ENCODE measurements at places on chromosomes 5 and 9.

DNA sequence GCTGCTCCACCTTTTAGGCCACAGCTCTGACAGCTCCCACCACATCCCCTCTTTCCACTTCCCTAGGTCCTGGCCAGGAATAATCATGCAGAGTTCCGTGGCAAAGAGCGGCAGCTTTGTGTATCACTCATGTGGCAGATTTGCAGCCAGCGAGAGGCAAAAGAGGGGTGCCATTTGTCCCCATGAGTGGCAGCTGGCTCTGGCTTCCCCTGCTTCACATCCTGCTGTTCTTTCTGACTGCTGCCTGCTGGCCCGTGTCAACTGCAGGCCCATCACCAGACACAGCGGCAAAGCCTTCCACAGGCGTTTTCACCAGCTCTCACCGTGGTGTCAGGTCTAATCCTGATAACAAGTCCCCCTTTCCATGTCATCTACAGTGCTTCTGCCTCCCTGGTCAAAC is 430.6 kb upstream of the DAP start:
- no peak for DNase-seq

DNA sequence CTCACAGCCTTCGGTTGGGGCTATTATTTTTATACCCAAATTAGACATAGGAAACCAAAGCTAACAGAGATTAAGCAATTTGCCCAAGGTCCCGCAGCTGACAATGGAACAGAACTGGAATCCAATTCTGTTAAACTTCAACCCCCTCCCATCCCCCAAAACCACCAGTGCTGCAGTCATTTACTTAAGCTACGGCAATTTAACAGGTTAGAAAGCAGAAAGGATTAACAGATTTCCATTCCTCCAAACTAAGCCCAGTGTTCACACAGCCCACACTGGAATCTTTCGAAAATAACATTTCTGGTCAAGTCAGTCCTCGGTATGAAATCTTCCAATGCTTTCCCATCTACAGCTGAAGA is 1023.1 kb upstream of the DMAC1 start:
- no peak for DNase-seq

DNA sequence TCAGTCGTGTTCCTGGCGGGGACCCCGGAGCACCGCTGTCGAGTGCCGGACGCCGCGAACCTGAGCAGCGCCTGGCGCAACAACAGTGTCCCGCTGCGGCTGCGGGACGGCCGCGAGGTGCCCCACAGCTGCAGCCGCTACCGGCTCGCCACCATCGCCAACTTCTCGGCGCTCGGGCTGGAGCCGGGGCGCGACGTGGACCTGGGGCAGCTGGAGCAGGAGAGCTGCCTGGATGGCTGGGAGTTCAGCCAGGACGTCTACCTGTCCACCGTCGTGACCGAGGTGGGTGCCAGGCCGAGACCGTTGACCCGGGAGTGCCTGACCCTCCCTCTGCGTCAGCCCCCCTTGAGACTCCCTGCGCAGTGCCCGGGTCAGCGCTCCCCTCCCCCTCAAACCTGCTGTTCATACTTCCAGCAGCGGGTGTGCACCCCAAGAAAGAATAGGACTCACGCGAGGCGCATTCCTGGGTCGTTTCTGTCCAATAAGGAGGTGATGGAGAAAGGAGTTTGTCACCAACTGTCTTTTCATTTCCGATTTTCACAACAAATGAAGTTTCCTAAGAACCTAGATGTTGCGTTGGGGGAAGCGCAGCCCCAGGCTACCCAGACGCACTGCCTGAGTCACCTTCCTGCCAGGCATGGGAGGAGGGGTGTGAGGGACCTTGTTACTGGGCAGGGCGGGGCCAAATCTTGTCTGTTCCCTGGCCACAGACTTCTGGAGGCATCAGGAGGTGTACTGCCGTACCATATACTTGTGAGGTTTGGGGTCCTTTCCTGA is 722 bp downstream of the SLC22A4 start:
- DNase-seq = peak; percentile 37

DNA sequence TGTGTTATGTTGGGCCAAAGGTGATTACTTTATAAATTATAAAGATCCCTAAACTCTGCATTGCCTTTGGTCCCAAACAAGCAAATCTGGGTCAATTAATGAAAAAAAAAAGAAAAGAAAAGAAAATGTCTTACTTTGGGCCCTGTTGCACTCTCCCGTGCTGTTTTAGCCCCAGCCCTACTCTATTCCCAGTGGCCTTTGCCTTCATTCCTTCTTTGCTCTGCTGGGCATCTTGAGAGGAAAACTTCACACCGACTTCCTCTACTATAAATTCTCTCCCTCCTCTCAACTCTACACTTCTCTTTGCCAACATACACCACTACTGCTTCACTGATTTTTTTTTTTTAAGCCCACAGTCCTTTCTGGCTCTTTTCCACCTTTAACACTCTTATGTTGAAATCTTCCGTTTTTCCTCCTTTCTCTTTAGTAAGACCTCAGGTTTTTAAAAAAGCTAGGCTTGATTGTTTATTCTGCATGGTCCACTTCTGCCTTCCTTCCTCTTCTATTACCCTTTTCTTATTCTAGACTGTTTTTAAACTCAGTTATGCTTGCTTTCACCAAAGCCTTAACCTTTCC is 4.5 kb upstream of the MSMP start:
- no peak for DNase-seq

GRCh38 chr5:153987301-153987700 is 51.4 kb downstream of the FAM114A2 start:
- no peak for DNase-seq

GRCh38 chr9:99531313-99531712 is 290.4 kb upstream of the NR4A3 start:
- DNase-seq = no peak

DNA sequence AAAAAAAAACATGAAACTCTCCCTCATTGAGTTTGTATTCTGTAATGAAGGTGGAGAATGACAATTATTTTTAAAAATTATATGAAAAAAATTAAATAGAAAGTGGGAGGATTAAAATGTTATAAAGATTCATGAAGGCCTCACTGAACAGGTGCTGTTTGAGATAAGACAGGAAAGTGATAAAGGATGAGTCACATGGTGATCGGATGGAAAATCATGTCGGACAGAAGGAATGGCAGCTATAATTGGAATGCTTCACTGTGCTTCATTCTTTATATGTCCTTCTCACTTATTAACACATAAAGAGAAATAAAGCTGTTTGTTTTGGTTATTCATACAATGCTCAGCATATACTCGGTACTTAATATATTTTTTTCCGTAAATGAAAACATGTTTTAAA is 464.5 kb upstream of the RGMB start:
- no peak for DNase-seq

GRCh38 chr5:143244000-143244736 is 159.3 kb downstream of the NR3C1 start:
- DNase-seq = peak; percentile 98

- peak; percentile 85 for DNase-seq
Observed at GRCh38 chr5:151093476-151093889, 12.6 kb upstream of the TNIP1 start.

GRCh38 chr5:33439905-33440481 is 772 bp upstream of the TARS1 start:
- no peak for DNase-seq

DNA sequence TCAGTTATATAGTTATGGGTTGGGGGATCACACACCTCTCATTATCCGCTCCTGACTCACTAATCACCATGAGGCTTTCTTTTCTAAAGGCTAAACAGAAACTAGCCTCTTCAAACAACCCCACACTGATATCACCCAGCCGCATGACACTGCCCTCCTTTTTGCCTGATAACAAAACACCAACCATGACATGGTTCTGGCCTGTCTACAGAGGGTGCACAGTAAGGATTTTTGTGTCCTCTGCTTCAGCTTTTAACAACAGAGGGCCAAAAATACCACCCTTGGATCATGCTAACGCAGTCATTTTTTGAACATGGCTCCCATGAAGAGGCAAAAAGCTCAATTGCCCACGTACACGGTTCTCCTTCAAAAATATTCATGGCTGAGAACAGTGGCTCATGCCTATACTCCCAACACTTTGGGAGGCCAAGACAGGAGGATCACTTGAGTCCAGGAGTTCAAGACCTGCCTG is 4.0 kb downstream of the CMBL start:
- no peak for DNase-seq

DNA sequence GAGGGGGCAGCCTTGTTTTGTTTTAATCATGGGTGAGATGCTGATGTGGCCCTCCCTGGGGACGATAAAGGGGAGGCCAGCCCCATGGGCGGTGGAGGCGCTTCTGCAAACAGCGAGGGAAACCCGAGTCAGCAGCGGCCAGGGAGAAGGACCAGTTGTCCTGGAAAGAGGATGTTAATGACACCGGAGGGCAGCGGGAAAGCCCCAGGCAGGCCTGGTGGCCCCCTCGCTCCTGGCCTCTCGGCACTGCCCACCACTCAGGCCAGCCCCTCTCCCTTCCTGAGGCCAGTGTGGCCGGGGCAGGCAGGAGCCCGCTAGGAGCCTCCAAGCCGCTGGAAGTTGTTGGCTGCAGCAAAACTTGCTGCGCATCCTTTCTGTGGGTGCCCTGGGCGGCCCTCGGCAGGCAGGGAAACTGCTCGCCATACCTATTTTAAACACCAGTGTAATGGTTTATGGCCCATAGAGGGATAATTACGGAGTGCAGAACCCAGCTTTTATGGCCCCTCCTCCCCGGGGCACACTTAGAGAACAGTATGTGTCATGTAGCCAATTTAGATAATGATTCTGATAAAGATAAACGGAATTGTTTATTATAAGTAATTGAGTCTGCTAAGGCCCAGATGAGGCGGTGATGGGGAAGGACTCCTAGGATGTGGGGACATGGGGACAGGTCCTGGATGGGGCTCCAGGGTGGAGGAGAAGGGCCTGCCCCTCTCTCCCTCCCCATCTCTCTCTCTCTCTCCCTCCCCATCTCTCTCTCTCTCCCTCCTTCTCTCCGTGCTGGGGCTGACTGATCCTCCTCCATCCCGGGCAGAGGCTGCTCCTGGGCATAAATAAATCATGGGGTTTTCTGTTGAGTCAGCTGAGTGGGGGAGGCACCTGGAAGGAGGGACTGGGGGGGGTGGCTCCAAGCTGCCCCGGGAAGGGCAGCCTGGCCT is 36.9 kb downstream of the LMX1B start:
- DNase-seq = no peak

DNA sequence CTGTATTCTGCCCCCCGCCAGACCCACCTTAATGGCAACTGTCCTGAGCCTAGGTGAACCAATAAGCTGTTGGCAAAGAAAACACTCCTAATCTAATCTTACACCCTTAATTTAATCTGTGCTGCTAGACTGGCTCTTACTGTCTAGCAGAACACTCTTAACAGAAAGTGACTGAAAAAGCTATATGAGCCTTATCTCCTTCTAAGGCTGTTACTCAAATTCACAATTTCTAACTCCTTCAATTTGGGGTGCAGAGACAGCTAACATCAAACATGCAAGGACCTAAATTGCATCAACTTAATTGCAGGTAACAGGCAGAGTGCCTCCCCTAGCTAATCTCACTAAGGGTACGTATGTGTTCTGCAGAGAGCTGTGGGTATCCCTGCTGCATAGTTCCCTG is 49.5 kb upstream of the MAP1B start:
- no peak for DNase-seq

- no peak for DNase-seq
Observed at GRCh38 chr5:65880496-65881072, 45.8 kb upstream of the ERBIN start.

DNA sequence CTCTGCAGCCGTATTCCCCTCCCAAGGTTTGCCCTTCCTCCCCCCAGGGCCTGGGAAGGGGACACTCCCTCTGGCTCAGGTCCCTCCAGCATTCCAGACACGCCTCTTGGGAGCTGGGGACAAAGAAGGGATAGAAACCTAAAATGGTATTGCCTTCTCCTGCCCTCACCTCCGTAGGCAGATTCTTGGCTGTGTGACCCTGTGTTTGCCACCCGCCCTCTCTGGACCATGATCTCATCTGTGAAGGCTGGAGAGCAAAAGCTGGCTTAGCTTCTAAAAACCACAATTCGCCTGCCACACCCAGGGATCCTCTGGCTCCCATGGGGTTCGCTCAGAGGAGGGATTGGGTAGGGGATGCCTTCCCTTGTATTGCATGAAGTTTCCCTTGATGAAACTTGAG is 7.7 kb downstream of the AQP3 start:
- DNase-seq = no peak

- DNase-seq = no peak
Observed at GRCh38 chr5:133844836-133845235, 123.6 kb downstream of the C5orf15 start.

DNA sequence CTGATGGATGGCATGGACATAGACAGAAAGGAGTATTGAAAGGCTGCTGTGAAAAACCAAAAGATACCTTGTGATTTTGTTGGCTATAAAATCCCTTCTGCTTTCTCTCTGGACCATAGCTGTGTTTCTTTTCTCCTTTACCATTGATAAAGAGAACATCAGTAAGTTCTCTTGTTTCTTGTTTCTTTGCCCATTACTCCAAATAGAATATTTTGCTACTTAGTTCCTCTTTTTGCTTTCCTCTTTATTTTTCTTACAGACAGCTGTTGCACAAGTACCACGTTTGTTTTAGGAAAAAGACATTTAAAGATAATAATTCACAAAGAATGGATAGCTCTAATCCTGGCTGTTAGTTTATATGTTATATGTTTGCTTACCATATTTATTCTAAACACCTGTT is 1129.2 kb downstream of the DTWD2 start:
- no peak for DNase-seq

GRCh38 chr9:111284703-111285102 is 45.3 kb downstream of the OR2K2 start:
- DNase-seq = no peak
